ENCODE measurements at places on chromosomes 13 and 19. TPM values are rescaled to one million over a fixed set of nuclear protein-coding genes. Genes with fewer than 3 reads are reported as not detected.

The PEAK3 gene
- total RNA-seq, result under 0.01 TPM

The ZNF418 gene
- 53.4 TPM for total RNA-seq

The RNF113B gene
- total RNA-seq, result not detected

The SLAIN1 gene
- total RNA-seq, result 506 TPM

The KLK1 gene
- not detected for total RNA-seq

The IGFLR1 gene
- 2.9 TPM for total RNA-seq

The IGSF23 gene
- total RNA-seq, result not detected

The ZNF536 gene
- 22.4 TPM for total RNA-seq

The KLF2 gene
- 2.4 TPM for total RNA-seq

GRCh38 chr13:106491928-106492587 is 43.4 kb downstream of the EFNB2 start:
- peak; percentile 45 for DNase-seq

GRCh38 chr13:73168226-73168952 is 109.6 kb downstream of the KLF5 start:
- no peak for DNase-seq

DNA sequence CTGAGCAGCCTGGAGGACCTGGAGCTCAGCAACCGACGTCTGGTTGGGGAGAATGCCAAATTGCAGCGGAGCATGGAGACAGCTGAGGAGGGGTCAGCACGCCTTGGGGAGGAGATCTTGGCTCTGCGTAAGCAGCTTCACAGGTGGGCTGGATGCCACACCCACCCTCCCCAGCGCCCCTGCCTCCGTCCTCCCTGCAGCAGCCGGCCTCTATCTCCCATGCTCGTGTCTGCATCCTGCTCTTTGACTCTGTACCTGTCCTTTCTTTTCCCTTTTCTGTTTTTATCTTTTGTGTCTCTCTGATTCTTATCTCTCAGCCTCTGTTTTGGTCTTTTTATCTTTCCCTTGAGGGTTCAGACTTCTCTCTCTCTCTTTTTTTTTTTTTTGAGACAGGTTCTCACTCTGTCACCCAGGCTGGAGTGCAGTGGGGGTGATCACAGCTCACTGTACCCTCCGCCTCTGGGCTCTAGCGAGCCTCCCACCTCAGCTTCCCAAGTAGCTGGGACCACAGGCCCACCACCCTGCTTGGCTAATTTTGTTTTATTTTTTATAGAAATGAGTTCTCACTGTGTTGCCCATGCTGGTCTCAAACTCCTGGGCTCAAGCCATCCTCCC is 10.1 kb downstream of the KASH5 start:
- no peak for DNase-seq

DNA sequence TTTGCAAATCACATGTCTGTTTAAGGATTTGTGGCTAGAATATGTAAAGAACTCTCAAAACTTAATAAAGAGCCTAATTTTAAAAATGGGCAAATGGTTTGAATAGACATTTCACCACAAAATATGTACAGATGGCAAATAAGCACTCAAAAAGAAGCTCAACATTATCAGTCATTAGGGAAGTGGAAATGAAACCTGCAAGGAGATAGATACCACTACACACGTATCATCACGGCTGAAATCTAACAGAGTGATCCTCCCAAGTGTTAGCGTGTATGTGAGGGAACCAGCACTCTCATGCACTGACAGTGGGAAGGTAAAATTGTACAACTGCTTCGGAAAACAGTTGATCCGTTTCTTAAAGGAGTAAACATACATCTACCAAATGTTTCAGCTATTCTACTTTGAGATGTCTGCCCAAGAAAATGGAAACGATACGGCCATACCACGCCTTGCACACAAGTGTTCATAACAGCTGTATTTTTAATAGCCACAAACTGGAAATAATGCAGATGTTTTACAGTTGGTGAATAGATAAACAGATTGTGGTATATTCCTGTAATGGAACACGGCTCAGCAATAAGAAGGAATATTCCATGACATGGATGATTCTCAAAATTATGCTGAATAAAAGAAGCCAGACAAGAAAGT is 14.5 kb downstream of the ARHGEF7 start:
- no peak for DNase-seq

- DNase-seq, result no peak
These were observed 97.2 kb downstream of the EPSTI1 start for GRCh38 chr13:42894765-42895243.

GRCh38 chr19:30341611-30342201 is 30.5 kb upstream of the ZNF536 start:
- DNase-seq, result no peak

- no peak for DNase-seq
These were observed 238.1 kb downstream of the OLFM4 start for GRCh38 chr13:53266757-53267156.

DNA sequence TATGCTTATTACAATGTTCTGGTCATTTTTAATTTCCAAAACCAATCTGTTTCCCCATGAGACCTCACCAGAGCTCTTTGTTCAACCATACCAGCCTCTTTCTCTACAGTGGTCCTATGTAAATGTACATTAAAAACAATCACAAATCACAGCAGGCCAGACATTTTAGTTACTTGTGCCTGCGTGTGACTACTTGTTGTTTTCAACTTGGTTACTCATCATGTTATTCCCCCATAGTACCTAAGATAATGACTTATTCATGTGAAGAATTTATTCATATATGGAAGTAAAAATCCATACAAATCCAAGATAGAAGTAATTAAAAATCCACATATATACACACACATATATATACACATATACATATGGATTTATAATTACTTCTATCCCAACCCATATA is 379.6 kb downstream of the SLITRK6 start:
- no peak for DNase-seq

GRCh38 chr19:29483944-29484581 is 41.7 kb upstream of the VSTM2B start:
- DNase-seq, result no peak

DNA sequence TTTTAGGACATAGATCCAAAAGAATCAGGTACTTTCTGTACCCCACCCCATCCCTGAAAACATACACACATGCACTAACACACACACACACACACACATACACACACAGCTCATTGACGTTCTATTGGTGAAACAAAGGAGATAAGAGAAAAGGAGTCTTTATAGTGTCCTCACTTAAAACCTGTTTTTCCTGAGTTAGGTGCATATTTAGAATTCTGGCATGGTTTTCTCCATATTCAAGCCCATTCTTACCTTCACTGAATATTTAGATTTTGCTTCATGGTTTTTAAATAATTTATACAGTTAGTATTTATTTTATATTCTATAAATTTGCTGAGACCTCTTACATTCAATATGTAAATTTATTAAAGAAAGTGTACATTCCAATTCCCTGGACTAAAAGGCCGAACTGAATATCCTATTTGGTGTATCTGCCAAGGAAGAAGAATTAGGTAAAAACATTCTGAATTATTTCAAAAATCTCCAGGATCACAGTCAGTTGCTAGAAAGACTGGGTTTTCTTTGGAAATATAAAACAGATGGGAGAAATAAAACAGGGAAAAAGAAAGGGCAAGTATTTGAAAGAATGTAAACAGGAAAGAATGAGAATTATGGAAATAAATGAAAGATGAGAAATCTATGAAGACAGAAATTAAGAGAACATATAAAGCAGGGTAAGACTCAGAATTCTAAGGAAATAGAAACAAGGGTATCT is 556.2 kb downstream of the KCTD12 start:
- DNase-seq, result no peak

DNA sequence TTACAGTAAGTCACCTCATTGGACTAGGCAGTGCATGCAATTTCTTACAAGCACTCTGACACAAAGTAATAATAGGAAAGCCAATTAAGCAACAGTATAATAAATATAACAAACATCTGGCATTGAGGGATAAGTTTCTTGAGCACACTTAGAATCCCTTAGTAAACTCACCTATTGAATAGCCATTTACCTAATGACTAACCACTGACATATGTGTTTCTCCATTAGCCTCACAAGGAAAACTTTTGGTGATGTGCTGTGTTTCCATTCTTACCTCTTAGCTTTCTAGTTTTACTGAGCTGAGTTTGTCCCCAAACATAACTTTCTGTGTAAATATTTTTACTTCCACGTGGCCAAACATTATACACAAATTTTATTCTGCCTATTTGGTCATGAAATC is 47.4 kb upstream of the PCDH9 start:
- no peak for DNase-seq

GRCh38 chr13:31853643-31854326 is 114.5 kb downstream of the RXFP2 start:
- no peak for DNase-seq

- no peak for DNase-seq
These were observed 1.4 kb downstream of the ZNF324 start for GRCh38 chr19:58468216-58468839.

GRCh38 chr19:17097593-17098126 is 22.1 kb downstream of the MYO9B start:
- DNase-seq, result no peak

Measured in frontal cortex (tissue), 4 donors.